Right ventricle myocardium inferior (tissue), 1 donor: ENCODE measurements at places on chromosomes 7 and 10.

GRCh38 chr7:142919656-142920055 lies 13.9 kb downstream of the TRPV5 start:
- DNase-seq, result no peak

DNA sequence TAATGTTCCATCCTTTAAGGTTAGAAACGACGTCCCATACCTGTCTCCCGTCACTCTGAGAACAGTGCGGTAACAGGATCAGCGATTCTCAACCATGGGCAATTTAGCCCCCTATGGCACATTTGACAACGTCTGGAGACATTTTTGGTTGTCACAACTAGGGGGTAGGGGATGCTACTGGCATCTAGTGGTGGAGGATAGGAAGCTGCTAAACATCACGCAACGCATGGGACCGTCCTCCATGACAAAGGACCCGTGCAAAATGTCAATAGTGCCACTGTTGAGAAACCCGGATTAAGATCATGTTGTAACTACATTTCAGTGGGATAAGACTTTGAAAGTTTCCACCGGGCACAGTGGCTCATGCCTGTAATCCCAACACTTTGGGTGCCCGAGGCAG lies 5.0 kb upstream of the PAXIP1 start:
- no peak for DNase-seq

GRCh38 chr7:35701287-35701900 lies 6.5 kb upstream of the HERPUD2 start:
- no peak for DNase-seq

- no peak for DNase-seq
Measured at GRCh38 chr10:103193820-103194529, 903 bp upstream of the NT5C2 start.

- no peak for DNase-seq
Measured at GRCh38 chr10:6838118-6838517, 258.0 kb upstream of the PRKCQ start.
